CD4-positive, alpha-beta T cell treated with Interleukin-12 subunit alpha and Interleukin-12 subunit beta, for 1 hour (primary cell): ENCODE measurements at places on chromosomes 5 and 9.

DNA sequence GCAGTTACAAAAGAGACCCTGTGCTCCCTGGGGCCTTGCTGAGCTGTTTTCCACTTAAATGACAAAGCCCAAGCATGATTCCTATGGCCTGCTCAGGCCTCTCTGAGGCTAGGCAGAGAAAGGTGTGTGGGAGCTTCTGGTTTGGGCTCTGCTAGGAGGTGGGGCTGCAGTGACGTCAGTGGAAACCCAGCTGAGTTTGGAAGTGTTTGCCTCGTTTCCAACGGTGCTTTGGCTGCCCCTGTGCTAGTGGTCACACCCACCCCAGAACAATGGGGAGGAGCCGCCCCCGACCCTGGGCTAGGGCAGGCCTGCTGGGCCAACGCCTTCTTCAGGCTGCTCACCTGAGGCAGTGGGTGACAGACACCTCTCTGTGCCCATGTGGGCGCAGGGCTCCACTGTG, 10.4 kb downstream of the ANGPTL2 start:
- no peak for DNase-seq

DNA sequence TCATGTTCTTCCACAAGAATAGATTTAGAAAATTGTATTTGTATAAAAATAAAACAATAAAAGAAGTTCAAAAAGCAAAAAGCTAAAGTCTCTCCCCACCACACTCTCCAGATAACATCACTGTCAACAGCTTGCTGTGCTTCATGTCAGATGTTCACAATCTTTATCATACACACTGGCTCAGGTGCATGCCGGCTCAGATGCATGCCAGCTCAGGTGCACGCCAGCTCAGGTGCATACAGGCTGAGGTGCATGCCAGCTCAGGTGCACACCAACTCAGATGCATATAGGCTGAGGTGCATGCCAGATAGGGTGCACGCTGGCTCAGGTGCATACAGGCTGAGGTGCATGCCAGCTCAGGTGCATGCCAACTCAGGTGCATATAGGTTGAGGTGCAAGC, 26.5 kb downstream of the SEMA4D start:
- DNase-seq = no peak

GRCh38 chr5:154234551-154234950, 44.0 kb downstream of the GALNT10 start:
- DNase-seq = no peak

DNA sequence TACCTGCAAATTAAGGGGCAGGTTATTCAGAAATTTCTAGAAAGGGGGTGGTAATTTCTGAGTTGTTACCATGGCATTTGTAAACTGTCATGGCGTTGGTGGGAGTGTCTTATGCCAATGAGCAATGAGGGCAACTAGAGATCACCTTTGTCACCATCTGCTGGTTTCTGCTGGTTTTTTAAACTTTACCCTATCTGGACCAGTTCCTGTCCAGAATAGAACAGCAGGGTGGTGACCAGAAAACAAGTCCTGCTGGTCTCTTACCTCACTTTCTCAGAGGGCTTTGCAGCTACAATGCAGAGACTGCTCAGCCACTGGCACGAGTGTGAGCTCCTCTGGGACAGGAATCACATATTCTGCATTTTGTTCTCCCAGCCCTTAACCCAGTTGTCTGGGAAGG, 51.4 kb downstream of the FAM114A2 start:
- DNase-seq = no peak

DNA sequence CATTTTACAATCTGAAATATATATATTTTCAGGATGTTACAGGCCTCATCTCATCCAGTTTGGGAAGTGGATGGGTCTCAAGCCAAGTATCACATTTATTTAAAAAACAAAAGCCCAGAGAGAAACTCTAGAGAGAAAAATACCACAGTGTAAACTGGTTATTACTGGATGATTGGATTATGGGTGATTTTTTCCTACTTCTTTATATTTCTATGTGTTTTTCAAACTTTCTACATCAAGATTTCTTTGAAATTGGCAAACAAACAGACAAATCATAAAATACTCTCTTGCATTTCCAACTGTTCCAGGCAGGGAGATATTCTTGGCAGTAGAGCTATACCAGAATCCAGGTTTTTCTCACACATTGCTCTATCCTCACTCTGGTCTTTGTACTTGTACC, 116.0 kb upstream of the SMIM23 start:
- no peak for DNase-seq

GRCh38 chr5:172508471-172509404, 54.4 kb upstream of the SH3PXD2B start:
- DNase-seq = no peak

DNA sequence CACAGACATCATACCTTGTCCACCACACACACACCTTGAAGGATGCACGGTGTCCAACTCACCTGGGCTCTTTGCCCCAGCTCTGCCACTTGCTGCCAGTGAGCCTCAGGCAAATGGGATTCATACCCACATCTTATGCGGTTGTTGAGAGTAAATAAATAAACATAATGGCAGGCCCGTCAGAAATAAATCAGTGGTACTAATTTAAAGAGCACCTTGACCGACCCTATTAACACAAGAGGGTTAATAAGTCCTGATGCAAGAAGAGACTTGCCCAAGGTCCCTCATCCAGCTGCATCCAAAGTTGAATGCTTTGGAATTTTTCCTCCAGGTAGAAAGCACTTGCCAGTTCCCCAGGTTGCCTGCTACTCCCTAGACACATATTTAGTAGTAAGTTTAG, 11.6 kb upstream of the AKNA start:
- DNase-seq = no peak

DNA sequence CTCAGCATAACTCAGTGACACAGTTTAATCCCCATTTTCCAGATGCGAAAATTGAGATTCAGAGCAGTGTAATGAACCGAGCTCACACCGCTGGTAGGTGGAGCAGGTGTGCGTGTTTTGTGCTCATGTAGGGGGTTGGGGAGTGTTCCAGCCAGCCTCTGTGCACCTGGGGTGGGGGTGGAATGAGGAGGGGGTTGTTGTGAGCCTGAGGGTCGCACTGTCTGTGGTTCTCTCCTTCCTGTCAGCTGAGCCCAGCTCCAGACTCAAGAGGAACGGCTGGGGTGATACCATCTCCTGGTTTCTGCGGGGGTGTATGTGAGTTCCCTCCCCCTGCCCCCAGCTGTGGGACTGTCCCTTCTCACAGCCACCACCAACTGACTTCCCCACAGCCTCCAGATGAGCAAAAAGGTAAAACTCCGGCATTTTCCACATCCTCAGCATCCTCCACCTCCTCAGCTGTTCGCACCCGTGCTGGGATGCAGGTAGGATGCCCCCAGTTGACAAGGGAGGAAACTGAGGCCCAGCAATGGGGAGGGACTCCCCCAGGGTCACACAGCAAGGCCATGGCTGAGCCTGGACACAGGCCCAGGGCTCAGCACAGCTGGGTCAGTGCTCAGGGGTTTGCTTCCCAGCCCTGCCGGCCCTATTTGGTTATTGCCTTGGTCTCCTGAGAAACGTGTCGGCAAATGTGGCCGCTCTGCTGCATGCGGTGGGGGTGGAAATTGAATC, 2.1 kb downstream of the SH2D3C start:
- DNase-seq = peak; percentile 86

DNA sequence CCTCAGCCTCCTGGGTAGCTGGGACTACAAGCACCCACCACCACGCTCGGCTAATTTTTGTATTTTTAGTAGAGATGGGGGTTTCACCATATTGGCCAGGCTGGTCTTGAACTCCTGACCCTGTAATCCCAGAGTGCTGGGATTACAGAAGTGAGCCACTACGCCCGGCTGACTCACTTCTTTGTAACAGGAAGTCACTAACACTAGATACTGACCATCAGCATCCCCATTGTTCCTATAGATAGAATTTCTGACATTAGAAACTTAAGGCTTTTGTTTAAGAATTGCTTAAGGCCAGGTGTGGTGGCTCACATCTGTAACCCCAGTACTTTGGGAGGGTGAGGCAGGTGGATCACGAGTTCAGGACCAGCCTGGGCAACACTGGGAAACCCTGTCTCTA, 42.2 kb downstream of the LEAP2 start:
- no peak for DNase-seq

DNA sequence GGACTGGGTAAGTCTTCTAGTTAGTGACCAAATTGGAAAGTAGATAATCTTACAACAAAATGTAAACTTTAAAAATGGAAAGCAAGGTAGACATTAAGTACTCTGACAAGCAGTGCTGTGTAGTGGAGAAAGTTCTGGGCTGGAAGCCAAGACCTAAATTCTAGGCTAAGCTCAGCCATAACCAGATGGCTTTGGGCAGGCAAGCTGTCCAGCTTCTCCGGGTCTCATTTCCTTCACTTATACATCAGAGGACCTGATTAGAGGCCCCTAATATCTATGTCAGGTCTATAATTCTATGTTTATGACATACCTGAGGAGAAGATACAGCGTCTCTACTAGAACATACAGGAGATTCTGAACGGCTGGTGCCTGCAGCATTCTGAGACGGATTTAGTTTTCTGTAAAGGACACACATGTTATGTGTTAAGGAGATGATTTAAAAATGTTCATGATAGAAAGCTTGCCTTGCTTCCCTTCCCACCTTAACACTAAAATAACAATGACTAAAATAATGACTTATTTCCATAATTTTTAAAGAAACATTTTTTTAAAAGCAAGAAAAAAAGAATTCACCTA, 61.2 kb downstream of the ELL2 start:
- no peak for DNase-seq

DNA sequence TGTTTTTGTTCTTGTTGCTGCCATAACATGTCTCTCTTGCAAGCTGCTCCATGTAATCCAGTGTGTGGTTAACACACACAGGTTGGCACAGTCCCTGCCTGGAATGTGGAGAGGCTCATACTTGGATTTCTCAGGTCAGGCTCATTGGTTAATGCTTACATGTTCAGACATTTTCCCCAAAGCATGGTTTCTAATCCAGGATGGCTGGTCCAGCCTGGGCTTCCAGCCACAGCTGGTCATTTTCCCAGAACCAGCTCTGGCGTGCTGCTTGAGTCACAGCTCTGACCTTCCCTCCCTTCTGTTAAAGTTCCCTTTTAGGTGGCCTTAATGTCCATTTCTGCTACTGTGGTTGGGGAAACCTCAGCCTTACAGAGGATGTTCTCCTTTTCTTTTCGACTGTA, 294.3 kb downstream of the TAF11L14 start:
- no peak for DNase-seq

DNA sequence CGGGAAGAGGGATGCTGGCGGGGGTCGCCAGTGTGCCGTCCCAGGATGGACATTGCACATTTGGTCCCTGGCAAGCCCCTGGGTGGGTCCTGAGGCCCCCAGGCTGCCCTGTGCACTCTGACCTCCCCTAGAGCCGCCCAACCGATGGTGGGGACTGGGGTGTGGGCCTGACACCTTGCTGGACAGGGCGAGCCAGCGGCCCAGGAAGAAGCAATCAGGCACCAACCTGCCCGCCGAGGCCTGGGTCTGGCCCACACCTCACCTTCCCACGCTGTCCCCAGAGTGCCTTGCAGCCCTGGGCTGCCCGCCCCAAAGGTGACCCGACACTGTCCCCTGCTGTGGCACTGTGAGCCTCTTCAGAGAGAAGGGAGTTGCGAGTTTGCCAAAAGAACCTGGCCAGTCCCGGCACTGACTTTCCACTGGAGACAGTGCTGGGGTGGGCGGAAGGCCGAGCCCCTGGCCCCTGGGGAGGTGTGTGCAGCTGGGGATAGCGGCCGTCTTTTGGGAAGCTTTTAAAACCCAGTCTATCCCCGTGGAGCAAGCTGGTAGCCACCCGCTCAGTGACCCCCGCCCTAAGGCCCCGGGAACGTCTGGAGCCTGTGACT, 12.0 kb upstream of the NRARP start:
- no peak for DNase-seq

- no peak for DNase-seq
Measured at GRCh38 chr5:119049824-119050449, 20.9 kb upstream of the DMXL1 start.

- DNase-seq = no peak
Measured at GRCh38 chr9:36550135-36550534, 22.6 kb upstream of the MELK start.

DNA sequence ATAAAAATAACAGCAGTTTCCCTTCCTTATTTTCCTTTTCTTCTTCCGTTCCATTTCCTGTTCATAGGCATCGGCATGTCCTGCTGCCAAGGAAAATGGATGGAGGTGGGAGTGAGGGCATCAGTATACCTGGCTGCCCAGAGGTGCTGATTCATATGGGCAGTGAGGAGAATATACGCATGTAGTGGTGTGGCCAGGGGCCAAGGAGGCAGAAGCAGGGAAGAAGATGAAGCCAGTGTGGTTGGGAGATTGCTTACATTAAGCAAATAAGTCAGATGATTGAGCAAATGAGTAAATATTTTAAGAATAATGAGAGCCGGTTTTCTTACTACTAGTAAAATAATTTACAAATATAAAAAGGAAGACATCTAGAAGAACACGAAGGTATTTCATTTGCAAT, 344.9 kb upstream of the PAPPA start:
- DNase-seq = no peak

- no peak for DNase-seq
Measured at GRCh38 chr5:155017610-155018009, 4.1 kb downstream of the KIF4B start.

GRCh38 chr5:51242456-51242855, 140.8 kb upstream of the ISL1 start:
- no peak for DNase-seq

- no peak for DNase-seq
Measured at GRCh38 chr5:60977956-60978737, 33.1 kb downstream of the NDUFAF2 start.

DNA sequence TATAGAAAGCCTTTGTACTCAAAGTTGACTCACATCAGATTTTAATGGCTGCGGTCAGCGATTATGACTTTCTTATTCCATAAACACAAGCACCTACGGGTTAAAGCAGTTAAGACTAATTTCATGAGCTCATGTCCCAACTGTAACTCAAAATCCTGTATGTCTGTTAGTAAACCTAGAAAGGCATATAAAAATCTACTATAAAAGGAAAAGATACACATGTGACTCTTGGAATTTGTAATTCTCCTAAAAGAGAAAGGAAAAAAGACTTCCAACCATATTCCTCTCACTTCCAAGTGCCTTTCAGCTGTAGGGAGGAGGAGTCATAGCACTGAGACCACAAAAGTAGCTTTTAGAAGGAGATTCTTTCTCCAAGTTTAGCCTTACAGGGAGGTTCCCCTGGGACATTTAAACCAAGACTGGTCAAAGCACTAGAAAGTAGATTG, 129.1 kb downstream of the EBF1 start:
- DNase-seq = no peak

GRCh38 chr5:147675168-147675567, 107.4 kb downstream of the JAKMIP2 start:
- DNase-seq = no peak

DNA sequence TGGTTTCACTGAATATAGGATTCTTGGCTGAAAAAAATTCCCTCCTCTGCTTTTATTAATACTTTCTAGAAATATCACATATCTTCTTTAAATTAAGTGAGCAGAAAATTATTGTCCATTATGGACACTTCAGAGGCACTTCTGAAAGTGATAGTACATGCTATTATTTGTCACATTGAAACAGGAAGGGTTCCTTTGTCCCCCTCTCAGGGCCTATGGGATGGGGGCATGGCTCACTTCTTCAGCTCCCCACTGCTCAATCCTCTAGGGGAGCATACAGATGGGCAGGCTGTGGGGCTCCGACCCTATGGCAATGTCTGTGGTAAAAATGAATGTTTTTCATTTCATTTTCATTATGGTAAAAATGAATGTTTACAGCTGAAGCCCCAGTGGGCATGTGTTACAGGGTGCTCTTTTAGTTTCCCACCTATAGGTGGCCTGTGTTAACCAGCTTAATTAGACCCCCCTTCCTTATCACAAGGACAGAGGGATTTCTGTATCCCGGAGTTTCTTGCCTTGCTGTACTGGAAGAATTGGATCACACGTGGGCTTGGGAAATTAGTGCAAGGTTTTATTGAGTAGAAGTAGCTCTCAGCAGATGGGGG, 1225.2 kb downstream of the PTPRD start:
- no peak for DNase-seq
